ENCODE measurements at places on chromosomes 13 and 19.

- DNase-seq = no peak
These were observed 120.2 kb downstream of the DNAJC15 start for GRCh38 chr13:43143591-43143990.

DNA sequence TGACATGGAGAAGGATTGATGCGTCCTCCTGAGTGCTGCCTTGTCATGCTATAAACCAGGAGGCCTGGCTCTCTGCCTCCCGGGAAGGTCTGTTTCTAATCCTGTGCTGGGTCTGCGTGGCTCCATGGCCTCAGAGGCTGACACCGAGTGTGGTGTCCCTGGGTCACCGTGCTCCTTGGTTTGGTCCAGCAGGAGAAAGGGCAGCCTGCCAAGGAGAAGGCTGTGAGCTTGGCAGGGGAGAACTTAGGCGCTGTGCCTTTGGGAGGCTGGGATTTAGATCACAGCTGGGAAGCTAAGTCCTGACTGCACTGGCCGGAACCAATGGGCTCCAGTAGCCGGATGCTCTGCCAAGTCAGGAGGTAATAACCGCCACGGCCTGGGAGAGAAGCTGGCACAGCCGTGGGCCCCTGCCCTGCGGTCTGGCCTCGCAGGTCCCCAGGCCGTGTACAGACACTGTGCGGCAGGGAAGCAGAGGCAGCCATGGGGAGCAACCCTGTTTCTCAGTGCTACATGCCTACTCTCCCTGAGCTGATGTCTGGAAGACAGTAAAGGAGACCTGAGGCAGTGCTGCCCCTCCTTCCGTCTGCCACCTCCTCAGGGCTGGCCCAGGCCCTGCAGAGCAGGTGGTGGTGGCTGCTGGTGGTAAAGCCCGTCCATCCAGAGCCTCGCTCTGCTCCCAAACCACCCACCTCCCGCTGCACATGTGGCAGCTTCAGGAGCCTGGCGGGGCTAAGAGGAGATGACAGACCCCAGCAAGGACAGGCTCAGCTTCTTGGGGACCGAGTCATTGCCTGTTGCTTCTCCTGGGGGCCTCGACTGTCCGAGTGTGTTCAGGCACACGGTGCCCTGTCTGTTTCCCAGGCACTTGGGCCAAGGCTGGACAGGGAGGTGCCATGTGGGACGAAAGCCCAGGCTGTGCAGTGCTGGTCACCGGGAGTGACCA is 44.9 kb downstream of the C13orf46 start:
- no peak for DNase-seq

DNA sequence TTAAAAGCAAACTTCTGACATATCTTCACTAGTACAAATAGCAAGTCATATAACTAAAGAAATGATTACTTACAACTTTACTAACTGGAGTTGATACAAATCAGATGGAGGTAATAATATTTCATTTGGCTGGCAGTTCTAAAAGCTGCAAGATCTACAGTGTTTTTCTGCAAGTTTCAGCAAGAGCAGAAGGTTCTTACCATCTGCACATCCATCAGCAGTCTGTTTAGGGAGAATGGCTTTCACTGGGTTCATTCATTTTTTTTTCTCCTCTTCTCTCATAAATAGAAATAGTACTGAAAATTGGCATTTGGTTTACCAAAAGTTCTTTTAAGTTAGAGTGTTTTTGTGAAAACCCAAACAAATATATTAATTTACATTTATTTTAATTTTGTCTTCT is 3.1 kb upstream of the SHISA2 start:
- DNase-seq = no peak

DNA sequence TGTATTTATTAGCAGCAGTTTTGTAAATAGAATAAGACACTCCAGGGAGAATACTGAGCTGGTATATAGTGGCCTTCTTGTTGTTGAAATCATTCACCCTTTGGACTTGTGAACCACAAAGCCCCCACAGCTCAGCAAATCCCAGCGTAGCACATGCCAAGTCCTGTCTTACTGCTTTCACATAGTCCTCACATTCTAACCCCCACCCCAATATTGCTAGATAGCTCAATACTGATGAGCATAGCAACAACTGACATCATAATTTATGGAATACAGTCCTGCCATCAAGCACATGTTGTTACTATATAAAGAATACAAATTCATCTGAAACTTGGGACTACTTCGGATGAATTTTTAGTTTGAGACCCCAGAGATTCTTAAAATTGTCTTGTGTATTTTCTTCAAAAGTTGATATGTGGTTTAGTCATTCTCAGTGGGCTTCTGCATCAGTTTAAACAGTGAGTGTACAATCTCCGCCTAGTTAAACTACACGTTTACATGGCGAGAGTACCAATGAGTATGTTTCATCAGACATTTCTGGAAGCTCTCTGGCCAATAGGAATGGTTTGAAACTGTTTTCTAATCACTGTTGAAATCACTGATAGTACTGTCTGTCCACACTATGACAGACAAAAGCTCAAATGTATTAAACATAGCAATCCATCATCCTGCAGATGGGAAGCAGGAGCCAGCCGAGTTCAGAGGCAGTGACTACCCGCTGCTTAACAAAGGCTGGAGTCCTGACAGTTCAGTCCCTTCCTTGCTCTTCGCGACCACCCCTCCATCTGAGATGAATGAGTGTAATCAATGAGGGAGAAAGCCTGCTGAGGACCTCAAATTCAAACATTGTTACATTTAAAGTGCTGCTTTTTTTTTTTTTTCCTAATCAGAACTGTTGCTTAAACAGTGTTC is 15.2 kb downstream of the DACH1 start:
- DNase-seq = no peak

GRCh38 chr13:31209172-31209840 is 9.5 kb downstream of the B3GLCT start:
- DNase-seq = no peak

- no peak for DNase-seq
These were observed 4.5 kb downstream of the REXO1 start for GRCh38 chr19:1843646-1844394.

DNA sequence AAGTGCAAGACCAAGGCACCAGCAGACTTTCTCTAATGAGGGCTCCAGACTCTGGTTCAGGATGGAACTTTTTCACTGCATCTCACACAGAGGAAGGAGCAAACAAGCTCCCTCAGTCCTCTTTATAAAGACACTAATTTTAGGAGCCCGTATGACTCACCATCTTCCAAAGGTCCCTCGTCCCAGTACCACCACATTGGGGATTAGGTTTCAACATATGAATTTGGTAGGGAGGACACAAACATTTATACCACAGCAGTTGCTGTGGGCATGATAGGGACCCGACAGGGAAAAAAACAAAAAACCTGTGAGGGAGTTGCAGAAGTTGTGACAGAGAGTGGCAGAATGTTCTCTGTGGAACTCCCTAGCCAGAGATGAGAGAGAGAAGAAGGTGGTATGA is 6.5 kb upstream of the CNMD start:
- DNase-seq = no peak

DNA sequence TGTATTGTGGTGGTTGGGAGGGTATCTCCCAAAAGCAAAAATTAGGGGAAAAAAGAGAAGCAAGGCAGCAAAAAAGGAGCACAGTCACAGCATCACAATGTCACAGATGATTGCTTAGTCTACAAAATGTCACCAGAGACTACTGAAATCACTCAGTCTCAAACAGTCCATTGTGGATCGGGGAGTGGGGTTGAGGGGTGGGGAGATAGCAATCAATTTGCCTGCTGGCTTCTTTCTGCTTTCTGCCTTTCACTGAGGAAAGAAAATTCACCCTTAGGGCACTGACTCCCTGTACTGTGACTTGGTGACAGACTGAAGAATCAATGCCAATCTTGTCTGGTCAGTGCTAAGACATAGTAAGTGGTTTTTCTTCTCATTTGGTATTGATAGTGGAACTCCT is 2127.1 kb upstream of the PCDH20 start:
- DNase-seq = no peak

- DNase-seq = no peak
These were observed 25.4 kb downstream of the RAB20 start for GRCh38 chr13:110536006-110536693.

GRCh38 chr13:32047088-32047487 is 15.5 kb downstream of the FRY start:
- DNase-seq = no peak

DNA sequence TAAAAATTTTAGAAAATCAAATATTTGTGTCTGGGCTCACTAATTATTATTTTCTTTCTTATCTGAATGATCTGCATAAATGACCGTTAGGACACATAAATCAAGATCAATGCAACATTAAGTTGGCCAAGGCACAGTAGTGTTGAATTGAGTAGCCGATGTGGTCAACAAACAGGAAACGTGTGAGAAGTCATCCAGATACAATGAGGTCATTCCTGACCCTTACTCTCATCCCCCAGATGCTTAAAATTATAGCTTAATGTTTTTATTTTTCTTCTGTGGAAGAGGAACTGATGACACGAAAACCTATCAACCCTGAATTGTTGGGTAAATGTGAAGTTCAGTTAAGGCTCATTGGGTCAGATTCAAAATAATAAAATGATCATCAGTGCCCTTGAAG is 222.9 kb downstream of the RFC3 start:
- no peak for DNase-seq

GRCh38 chr19:23943411-23943810 is 28.7 kb downstream of the ZNF726 start:
- no peak for DNase-seq

- no peak for DNase-seq
These were observed 385.5 kb downstream of the MZT1 start for GRCh38 chr13:72341904-72342303.

GRCh38 chr13:51551416-51551815 is 32.8 kb upstream of the WDFY2 start:
- no peak for DNase-seq

DNA sequence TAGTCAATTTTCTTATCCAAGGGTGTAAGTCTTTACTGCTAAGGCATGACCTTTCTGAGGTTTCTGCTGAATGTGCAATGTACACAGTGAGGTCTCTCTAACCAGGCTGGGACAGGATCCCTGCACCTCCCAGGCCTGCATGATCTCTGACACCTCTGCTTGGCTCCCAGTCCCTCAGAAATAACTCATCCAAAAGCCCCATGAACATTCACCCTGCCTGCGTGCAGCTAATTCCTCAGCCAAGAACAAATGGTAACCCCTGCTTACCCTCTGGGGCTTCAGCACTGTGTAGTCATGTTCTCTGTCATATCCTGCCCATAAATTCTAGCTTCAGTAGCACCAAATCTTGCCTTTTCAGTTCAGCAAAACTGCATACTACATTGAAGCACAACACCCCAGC is 1146.3 kb upstream of the MIR17HG start:
- no peak for DNase-seq

- DNase-seq = no peak
These were observed 57.9 kb downstream of the THSD1 start for GRCh38 chr13:52348071-52348470.

GRCh38 chr13:112567161-112567862 is 20.6 kb downstream of the TUBGCP3 start:
- DNase-seq = no peak

DNA sequence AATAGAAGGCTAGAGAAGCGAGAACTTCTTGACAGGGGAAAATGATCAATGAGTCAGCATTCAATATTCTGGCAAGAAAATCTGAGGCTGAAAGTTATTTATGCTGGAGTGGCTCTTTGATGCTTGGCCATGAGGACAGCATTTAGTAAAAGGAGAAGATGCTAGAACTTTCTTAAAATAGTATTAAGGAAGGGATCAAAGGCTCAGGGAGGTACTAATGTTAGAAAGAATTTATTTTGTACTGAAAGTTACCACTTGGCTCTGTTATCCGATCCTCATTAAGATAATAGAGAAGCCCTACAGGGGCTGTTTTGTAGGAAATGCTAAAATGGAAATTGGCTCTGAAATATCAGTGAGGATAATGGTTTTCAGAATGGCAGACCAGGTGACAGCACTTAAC is 1774.6 kb upstream of the PCDH20 start:
- DNase-seq = no peak

DNA sequence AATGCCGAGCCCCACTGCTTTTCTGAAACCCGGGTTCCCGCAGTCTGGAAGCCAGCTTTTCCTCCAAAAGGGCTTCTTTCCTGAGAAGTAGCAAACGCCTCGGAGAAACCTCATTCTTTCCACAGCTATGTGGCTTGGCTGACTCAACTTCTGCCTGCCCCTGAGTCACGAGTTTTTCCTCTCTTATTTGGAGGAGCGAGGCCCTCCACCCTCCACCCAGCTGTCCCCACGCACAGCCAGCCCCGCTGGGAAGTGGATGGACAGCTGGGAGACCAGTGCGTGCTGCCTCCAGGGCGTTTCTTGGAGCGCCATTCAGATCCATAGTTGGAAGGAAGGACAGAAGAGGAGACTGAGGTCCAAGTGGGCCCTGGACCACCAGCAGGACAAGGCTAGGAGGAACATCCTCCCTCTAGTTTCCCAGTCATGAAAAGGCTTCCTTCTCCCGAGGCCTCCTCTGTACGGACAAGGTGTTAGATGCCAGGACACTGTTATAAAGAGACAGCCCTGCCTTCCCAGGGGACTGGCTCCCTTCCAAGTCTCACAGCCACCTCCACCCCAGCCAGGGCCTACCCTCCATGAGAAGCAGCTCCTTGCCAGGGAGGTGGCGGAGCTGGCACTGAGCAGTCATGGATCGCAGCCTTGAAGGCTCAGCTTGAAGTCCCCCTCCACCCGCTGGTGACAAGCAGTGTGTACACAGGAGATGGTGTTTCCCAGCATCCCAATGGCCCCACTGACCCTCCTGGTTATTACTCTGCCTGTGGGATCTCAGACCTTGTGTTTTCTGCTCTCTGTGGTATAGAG is 2.5 kb upstream of the PLEKHF1 start:
- DNase-seq = no peak

DNA sequence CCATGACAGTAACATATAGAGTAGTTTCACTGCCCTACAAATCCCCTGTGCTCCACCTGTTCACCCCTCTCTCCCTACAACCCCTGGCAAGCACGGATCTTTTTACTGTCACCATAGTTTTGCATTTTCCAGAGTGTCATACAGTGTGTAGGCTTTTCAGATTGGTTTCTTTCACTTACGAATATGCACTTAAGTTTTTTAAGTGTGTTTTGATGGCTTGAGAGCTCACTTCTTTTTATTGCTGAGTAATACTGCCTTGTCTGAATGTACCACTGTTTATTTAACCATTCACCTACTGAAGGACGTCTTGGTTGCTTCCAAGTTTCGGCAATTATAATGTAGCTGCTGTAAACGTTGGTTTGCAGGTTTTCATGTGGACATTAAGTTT is 175.1 kb downstream of the ITGBL1 start:
- DNase-seq = no peak

- no peak for DNase-seq
These were observed 208.3 kb upstream of the NBEA start for GRCh38 chr13:34733721-34734120.

DNA sequence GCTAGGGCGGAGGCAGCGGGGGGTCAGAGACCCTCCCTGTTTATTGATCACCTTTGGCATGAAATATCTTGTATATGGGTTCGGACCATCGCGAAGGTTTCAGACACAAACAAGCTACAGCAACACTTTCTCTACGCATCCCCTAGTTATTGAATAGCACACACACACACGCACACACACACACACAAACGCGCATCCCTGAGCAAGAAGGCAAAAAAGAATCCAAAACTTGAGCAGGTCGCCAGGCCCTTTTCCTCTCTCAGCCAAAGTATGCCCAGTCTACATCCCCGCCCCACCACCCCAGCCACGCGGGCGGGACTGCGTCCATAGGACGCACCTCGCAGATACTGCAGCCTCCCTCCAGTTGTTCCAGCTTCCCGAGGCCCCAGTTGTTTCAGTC is 16.0 kb downstream of the POU4F1 start:
- DNase-seq = no peak

GRCh38 chr13:99289271-99289670 is 17.9 kb downstream of the GPR183 start:
- DNase-seq = no peak

All from urinary bladder (tissue), 4 donors.